ENCODE measurements at places on chromosomes 11 and 22.

- DNase-seq, result peak; percentile 68
Measured at GRCh38 chr11:118928870-118929500, 3.3 kb upstream of the BCL9L start.

- no peak for DNase-seq
Measured at GRCh38 chr11:7575841-7576725, 62.3 kb downstream of the PPFIBP2 start.

DNA sequence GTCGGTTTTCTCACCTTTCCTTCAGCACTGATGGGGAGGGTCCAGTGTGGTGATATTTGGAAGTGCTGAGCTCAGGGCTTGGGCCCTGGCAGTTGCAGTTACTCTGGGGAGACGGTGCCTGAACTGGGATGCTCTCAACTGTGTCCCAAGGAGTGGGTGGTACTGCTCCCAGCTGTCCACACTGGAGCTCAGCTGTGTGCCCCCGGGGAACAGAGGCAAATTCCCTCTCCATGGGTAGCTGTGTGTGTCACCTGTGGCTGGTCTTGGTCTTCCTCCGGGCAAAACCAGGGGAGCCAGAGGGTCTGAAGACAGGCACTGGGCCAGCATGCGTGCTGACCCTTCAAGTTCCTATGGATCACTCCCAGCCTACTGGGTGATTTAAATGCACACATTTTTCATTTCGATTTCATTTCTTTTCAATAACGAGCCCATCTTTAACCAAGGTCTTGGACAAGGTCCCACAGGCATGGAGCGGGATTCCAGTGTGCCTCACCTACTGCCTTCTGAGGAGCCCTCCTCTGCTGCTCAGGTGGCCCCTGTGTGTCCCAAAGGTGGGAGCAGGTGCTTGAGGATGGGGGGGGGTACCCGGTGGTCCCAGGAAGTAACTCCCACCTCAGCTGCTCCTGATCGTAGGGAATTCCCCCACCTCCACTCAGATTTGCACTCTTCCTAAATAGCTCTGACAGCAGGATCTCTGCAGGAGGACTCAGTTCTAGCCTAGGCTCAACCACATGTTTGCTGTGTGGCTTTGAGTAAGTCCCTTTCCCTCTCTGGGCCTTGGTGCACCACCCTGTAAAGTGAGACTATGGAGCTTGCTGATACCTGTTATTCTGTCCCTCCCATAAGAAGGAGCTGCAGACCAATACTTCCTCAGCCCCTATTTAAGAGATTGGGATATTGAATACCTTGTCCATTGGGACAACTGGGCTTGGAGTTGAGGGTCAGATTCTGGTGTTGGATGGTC, 16.8 kb downstream of the PRDM11 start:
- DNase-seq, result no peak

- no peak for DNase-seq
Measured at GRCh38 chr11:71302534-71302909, 50.1 kb upstream of the SHANK2 start.

Measured in Right ventricle myocardium superior (tissue), 1 donor.